ENCODE measurements at places on chromosomes 1 and 21.

DNA sequence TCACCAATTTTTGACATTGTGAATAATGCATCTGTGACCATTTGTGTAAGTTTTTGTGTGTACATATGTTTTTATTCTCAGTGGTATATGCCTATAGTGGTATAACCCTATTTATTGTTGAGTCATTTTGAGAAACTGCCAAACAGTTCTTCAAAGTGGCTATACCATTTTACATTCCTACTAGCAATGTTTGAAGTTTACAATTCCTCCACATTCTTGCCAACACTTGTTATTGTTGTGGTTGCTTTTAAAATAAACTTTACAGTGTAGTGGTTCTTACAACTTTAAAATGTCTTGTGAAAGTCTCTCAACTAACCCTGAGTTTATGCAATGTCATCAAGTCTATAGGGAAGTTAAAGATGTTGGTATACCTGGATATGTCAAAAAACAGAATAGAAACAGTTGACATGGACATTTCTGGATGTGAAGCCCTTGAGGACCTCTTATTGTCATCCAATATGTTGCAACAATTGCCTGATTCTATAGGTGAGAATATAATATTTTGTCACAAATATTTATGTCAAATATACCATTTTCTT lies 219.4 kb downstream of the LRRC40 start:
- no peak for DNase-seq

GRCh38 chr1:2258122-2258681 lies 30.1 kb downstream of the SKI start:
- no peak for DNase-seq

DNA sequence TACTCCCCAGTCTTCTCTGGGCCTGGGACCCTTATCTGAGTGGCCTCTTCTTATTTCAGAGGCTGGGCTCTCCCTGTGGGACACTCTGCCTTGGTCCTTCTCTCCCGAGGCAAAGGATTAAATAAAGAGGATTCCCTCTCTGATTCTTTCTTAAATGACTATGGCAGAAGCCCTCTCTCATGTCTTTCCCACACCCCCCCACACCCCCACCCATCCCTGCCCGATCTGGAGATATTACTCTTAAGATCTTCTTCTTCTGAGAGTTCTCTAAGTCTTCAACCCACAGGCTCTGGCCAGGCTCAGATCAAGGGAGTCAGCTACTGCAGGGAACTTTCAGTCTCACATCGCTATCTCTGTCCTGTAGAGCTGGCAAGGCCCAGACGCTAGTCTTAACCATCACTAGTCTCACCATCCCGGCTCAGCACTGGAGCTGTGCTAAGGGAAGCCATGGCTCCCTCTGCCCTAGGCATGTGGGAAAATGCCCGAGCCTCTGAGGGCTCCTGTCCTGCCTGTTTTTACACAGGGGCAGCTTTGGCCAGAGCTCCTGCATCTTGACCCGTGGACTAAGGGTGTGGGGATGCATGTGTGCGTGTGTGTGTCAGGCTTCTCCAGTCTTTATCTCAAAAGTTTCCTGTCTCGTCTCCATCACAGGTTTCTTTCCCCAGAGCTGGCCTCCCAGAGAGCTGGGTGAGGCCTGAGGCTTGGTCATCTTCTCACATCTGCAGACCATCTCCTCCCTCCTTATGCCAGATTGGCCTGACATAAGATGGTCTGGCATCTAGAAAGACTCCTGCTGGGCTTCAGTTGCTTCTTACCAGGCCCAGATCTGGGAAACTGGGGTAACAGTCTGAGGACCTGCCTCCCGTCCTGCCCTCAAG lies 36.7 kb downstream of the LGR6 start:
- DNase-seq = no peak

DNA sequence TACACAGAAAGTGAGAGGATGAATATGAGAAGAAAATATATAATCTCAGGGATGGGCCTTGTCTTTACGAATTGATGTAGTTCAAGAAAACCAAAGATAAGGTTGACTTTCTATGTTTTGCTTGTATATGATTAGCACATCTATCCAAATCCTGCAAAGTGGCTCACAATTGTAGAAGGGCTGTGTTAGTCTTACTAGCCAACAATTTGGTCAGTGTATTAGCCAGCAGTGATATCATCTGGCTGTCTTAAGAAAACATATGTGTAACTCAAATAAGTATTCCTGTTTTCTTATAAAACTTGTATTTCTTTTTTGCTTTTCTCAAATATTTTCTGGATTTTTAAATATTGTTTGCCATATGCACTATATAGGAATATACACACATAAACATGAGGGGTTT lies 5.5 kb downstream of the SDCCAG8 start:
- DNase-seq = no peak
